Activated CD8-positive, alpha-beta memory T cell treated with anti-CD3 and anti-CD28 coated beads, Interleukin-2, amount 10 ng/mL, durations not matched to agents 7 days and 5 days (primary cell): ENCODE measurements at places on chromosomes 4 and X. TPM values are rescaled to one million over a fixed set of nuclear protein-coding genes. Genes with fewer than 3 reads are reported as not detected.

Gene AADAT
- total RNA-seq, result not detected

DNA sequence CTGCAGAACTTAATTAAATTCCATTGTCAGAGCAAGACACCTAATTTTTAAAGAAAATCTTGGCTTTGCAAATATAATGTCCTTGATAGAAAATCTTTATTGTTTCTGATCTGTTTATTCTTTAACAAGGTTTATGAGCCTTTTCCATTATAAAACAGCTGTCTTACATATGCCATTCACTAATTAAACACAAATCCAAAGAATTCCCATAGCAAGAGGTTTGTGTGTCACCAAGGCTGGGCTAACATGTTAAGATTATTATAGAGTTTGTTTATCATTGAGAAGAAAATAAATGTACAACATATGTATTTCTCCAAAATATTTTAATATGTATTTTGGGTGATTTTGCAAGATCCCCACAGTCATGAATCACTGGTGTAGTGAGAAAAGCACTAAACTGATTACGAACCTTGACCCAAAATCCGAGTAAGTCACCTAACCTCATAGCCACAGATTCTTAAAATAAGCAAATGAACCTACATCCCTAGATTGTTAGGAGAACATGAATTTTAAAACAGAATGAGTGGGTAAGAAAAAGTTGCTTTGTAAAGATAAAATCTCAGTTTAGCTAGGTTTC, 694.8 kb upstream of the INTU start:
- DNase-seq, result no peak

Gene NSUN7
- 0.42 TPM for total RNA-seq

- DNase-seq, result no peak
Measured at GRCh38 chr4:80026100-80026499, 46.9 kb downstream of the ANTXR2 start.

Gene LGI2
- not detected for total RNA-seq
